ENCODE measurements at places on chromosomes 3 and 15.

DNA sequence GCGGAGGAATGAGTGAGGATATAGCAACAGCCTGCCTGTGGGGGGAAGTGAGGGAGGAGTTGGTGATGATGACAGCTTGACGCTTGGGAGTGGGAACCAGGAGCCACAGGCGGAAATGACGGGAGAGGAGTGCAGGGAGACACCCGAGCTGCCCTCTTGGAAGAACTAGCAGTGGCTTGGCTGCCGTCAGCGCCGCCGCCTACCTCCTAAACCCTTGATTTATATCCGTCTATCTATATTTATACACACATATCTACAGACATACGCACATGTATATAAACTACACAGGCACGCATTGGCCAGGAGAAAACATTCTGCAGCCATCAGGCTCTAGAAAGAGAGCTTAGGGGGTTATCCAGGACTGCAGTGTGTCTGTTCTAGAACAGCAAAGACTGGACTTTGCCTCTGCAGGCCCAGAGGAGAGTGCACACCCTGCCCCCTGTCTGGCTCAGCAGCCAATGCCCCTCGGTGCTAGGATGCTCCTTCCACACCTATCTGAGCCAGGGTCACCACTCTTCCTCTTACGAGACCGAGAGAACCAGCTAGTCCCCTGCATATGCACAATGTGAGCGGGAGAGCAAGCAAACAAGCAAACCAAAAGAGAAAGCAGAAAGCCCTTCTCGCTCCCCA, 45.3 kb upstream of the MAGEF1 start:
- peaks cover 5% of the 10 kb centered on the region for H3K4me1 ChIP-seq
- no peaks in the 10 kb centered on the region for H3K36me3 ChIP-seq
- H3K27me3 ChIP-seq: no peaks in the 10 kb centered on the region
- H3K27ac ChIP-seq: no peak overlapping the region

- no peak overlapping the region for H3K4me3 ChIP-seq
- no peaks in the 10 kb centered on the region for H3K36me3 ChIP-seq
- no peak for DNase-seq
- no peaks in the 10 kb centered on the region for H3K27me3 ChIP-seq
- peaks cover 15% of the 10 kb centered on the region for H3K4me1 ChIP-seq
Measured at GRCh38 chr3:195809796-195810454, 1.8 kb downstream of the MUC4 start.

DNA sequence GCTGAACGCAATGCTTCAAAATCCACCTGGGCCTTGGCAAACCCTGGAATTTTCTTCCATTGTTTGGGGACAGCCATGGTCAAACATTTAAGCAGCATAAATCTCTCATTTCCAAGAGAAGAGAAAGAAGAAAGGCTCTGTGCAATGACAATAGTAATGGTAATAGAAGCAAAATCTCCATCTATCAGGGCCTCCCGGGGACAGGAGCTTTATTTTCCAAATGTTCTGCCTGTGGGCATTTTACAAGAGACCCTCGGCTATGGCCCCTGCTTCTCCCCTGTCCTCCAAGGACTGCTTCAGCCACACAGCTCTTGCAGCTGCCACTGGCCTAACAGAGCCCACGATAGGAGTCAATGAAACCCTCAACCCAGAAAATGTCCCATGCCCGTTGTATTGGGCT, 12.7 kb upstream of the FAM240A start:
- H3K27me3 ChIP-seq: no peaks in the 10 kb centered on the region
- no peak overlapping the region for H3K27ac ChIP-seq
- no peaks in the 10 kb centered on the region for H3K4me1 ChIP-seq
- DNase-seq: no peak
- no peak overlapping the region for H3K4me3 ChIP-seq
- no peaks in the 10 kb centered on the region for H3K36me3 ChIP-seq

GRCh38 chr15:60563539-60564404, 84.8 kb upstream of the ICE2 start:
- H3K36me3 ChIP-seq: no peaks in the 10 kb centered on the region
- peak overlapping the region; percentile 52 for H3K4me3 ChIP-seq
- no peaks in the 10 kb centered on the region for H3K27me3 ChIP-seq
- peak overlapping the region; percentile 63 for H3K27ac ChIP-seq
- DNase-seq: no peak

DNA sequence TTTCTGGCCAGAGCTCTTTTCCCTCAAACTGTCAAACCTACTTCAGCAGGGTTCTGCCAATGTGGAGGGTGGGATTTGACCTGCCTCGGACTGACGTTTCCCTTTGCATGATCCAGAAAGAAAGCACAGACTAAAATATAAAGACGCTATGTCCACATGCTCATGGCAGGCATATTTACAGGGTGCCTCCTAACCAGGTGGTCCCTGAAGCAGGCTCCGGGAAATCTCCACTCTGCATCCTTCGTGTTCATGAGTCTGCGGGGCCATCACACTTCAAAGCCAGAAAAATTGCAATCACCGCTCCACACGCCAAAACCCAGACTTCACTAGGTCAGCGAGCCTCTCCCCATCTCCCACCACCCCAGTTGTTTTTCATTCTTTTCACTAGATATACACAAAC, 143.3 kb upstream of the IGF1R start:
- no peak overlapping the region for H3K27ac ChIP-seq
- H3K4me3 ChIP-seq: no peak overlapping the region
- no peak for DNase-seq
- no peaks in the 10 kb centered on the region for H3K4me1 ChIP-seq
- peaks cover 45% of the 10 kb centered on the region for H3K27me3 ChIP-seq

- H3K27ac ChIP-seq: peak overlapping the region; percentile 45
- H3K36me3 ChIP-seq: peaks cover 3% of the 10 kb centered on the region
- H3K4me1 ChIP-seq: peaks cover 7% of the 10 kb centered on the region
- peaks cover 61% of the 10 kb centered on the region for H3K27me3 ChIP-seq
- DNase-seq: peak; percentile 69
Measured at GRCh38 chr3:181709537-181710279, 2.0 kb upstream of the SOX2 start.

GRCh38 chr3:195821403-195822130, 9.8 kb upstream of the MUC4 start:
- H3K4me1 ChIP-seq: no peaks in the 10 kb centered on the region
- no peak overlapping the region for H3K27ac ChIP-seq
- H3K36me3 ChIP-seq: no peaks in the 10 kb centered on the region
- no peak overlapping the region for H3K4me3 ChIP-seq

- H3K36me3 ChIP-seq: no peaks in the 10 kb centered on the region
- H3K4me1 ChIP-seq: no peaks in the 10 kb centered on the region
- no peak overlapping the region for H3K4me3 ChIP-seq
- DNase-seq: no peak
- H3K27ac ChIP-seq: no peak overlapping the region
- peaks cover 12% of the 10 kb centered on the region for H3K27me3 ChIP-seq
Measured at GRCh38 chr15:50053055-50053856, 65.8 kb downstream of the ATP8B4 start.

GRCh38 chr15:68984586-68984985, 29.9 kb upstream of the NOX5 start:
- no peak overlapping the region for H3K27ac ChIP-seq
- no peak overlapping the region for H3K4me3 ChIP-seq
- H3K4me1 ChIP-seq: no peaks in the 10 kb centered on the region
- no peak for DNase-seq
- H3K27me3 ChIP-seq: peaks cover 32% of the 10 kb centered on the region
- H3K36me3 ChIP-seq: no peaks in the 10 kb centered on the region

GRCh38 chr3:43490640-43491185, 131.1 kb downstream of the ANO10 start:
- H3K27me3 ChIP-seq: peaks cover 17% of the 10 kb centered on the region
- H3K4me1 ChIP-seq: peaks cover 26% of the 10 kb centered on the region
- no peak overlapping the region for H3K4me3 ChIP-seq
- peaks cover 13% of the 10 kb centered on the region for H3K36me3 ChIP-seq

DNA sequence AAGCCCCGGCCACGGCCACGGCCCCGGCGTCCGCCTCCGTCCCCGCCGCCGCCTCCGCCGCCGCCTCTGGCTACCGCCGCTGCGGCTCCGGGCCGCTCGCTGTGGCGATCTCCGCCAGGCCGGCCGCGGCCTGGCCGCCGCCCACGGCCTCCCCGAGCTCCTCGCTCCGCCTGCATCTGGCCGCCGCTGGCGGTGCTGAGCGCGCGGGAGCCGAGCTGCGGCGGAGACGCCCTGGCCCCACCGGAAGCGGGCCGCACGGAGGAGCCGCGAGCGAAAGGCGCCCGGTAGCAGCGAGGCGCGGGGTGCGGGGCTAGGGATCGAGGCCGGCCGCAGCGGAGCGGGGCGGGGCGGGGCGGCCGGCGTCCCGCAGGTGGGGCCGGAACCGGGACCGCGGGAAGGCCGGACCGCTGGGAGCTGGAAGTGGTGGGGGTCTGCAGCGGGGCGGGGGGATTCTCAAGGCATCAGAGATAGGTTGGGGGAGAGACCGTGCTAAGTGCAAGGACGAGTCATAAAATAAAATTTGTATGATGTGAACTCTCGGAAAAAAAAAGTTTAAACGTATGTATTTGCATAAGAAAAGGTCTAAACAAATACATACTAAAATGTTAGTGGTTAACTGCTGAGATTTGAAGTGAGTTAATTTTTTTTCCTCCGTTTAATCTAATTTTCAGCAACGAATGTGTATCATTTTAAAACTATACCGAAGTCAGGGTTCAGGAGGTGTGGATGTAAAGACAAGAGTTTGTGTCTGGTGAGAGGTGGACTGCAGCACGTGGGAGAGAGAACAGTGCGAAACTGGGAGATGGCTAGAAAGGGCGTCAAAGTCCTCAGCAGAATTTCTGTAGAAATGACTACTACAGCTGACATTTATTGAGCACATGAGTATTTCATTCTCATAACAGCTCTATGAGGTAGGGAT, at the start of gene AVEN:
AVEN (minus strand) TSS at position 334 of the 919 bp plus-strand sequence; CDS start at position 176, 158 bp downstream.
- H3K27ac ChIP-seq: peak within 1 kb of the TSS; percentile 94
- peak within 1 kb of the TSS; percentile 100 for H3K4me3 ChIP-seq
- no peaks in the 10 kb centered on the region for H3K27me3 ChIP-seq

GRCh38 chr15:68684476-68684875, 105.7 kb downstream of the CORO2B start:
- no peaks in the 10 kb centered on the region for H3K4me1 ChIP-seq
- no peaks in the 10 kb centered on the region for H3K36me3 ChIP-seq
- no peaks in the 10 kb centered on the region for H3K27me3 ChIP-seq
- no peak for DNase-seq
- no peak overlapping the region for H3K4me3 ChIP-seq

DNA sequence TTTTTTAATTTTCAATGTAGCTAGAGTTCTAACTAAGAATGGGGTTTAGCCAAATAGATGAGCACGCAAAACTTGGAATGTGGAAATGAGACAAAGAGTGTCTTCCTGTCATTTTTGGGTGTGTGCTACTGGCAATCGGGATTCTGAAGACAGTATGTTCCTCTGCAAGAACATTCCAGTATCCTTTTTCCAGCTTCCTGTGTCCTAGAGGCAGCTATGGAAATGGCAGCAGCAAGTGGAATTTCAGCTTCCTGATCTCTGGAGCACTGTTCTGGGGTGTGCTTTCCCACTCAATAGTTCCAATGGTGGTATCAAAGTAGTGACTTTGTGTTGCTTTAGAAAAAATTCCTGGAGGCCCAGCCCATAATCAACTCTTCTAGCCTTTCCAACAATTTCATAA, 642.9 kb upstream of the KCNMB2 start:
- H3K27ac ChIP-seq: no peak overlapping the region
- no peaks in the 10 kb centered on the region for H3K4me1 ChIP-seq
- no peaks in the 10 kb centered on the region for H3K36me3 ChIP-seq
- no peak for DNase-seq
- H3K27me3 ChIP-seq: no peaks in the 10 kb centered on the region

- no peak overlapping the region for H3K27ac ChIP-seq
- no peaks in the 10 kb centered on the region for H3K36me3 ChIP-seq
- DNase-seq: no peak
- H3K4me1 ChIP-seq: no peaks in the 10 kb centered on the region
- no peaks in the 10 kb centered on the region for H3K27me3 ChIP-seq
- H3K4me3 ChIP-seq: no peak overlapping the region
Measured at GRCh38 chr15:36932070-36932469, 168.3 kb downstream of the MEIS2 start.

DNA sequence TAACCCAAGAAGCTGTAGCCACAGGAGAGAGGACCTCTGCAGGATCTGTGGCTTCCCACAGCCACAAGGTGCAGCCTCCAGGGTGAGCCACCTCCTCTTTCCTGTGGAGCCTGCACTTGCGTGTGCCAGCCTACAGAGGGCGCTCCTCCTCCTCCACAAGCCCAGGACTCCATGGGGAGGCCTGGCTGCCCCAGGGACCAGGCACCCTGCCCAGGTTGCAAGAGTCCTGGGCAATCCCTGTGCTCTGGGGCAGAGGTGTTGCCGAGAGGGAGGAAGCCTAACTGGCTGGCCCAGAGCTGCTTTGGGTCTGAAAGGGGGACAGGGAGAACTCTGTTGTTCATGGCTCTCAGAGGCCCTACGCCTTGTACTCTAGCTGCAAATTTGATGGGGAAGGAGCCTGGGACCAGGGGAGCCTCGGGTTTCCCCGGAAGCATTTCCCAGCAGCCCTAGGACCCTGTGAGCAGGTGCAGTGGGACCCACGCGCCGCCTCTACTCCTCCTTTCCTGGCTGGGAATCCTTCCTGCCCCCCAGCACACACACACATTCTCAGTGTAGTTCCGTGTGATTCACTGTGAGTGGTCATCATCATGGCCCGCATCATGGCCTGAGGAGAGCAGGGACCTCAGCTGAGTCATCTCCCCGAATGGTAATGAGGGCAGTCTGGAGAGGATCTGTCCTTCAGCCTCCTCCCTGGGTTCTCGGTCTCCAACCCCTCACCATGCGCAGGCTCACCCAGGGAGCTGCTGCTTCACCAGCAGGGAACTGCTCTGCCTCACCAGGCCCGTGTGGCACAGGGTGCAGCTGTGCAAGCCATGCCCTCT, 24.3 kb downstream of the TBC1D21 start:
- no peaks in the 10 kb centered on the region for H3K4me1 ChIP-seq
- no peaks in the 10 kb centered on the region for H3K27me3 ChIP-seq
- H3K36me3 ChIP-seq: no peaks in the 10 kb centered on the region

DNA sequence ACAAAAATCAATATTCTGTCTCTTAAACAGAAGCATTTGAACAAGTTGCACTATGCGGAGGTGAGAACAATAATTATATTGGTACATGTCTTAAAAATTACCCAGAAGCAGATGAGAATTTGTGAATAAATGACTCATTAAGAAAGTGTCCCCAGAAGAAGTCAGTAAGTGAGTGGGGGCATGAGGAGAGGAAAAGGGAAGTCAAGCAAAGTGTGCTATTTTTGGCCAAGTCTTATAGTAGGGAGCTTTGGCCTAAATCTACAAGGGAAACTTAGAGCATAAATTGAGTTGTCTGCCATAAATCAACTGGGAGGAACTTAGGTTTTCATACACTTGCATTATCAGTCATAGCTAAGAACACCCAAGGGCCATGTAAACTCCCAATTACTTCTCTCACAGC, 86.9 kb upstream of the SATB1 start:
- H3K36me3 ChIP-seq: peaks cover 2% of the 10 kb centered on the region
- peaks cover 22% of the 10 kb centered on the region for H3K4me1 ChIP-seq
- H3K27me3 ChIP-seq: no peaks in the 10 kb centered on the region
- DNase-seq: no peak
- H3K27ac ChIP-seq: no peak overlapping the region

GRCh38 chr3:87349833-87350232, 73.4 kb upstream of the POU1F1 start:
- no peak overlapping the region for H3K4me3 ChIP-seq
- no peaks in the 10 kb centered on the region for H3K4me1 ChIP-seq
- H3K27ac ChIP-seq: no peak overlapping the region
- no peaks in the 10 kb centered on the region for H3K36me3 ChIP-seq
- DNase-seq: no peak

- no peaks in the 10 kb centered on the region for H3K4me1 ChIP-seq
- peaks cover 24% of the 10 kb centered on the region for H3K27me3 ChIP-seq
- no peak overlapping the region for H3K4me3 ChIP-seq
- DNase-seq: no peak
Measured at GRCh38 chr3:159783780-159784742, 204.6 kb upstream of the IL12A start.

GRCh38 chr3:104436506-104436905, 930.2 kb upstream of the ALCAM start:
- H3K36me3 ChIP-seq: no peaks in the 10 kb centered on the region
- H3K4me1 ChIP-seq: no peaks in the 10 kb centered on the region
- no peak for DNase-seq
